Thoracic aorta (tissue), 2 donors: ENCODE measurements at places on chromosomes 2 and 18.

DNA sequence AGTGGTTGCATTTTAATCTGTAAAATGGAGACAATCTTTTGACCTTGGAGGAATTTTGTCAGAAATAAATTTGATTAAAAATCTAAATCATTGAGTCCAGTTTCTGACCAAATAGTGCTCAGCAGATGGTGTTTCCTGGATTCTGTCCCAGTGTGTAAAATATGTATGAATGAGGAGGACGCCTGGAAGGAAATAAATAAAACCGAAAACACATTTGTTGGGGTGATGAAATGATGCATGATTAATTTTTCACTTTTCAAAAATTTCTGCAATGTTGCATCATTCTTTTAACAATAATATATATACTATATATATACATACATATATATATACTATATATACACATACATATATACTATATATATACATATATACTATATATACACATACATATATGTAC lies 261.1 kb upstream of the TRIB2 start:
- DNase-seq = no peak

DNA sequence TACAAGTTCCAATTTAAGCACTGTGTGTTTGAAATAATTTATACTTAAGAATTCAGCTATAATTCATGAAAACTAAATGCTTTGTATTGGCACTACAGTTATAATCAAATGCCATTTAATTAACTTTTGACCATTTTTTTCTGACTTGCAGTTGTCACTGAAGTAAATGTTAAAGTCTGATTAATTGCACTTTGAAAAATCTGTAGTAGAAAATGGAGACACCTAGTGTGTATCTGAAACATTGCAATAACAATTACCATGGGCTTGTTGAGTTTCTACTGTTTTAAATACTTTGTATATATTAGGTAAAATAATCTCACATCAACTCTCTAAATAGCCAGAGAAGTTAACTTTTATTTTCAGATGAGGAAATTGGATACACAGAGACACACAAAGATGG lies 458.6 kb upstream of the FSIP2 start:
- no peak for DNase-seq

GRCh38 chr2:154280543-154280942 lies 408.8 kb downstream of the GALNT13 start:
- DNase-seq = no peak

DNA sequence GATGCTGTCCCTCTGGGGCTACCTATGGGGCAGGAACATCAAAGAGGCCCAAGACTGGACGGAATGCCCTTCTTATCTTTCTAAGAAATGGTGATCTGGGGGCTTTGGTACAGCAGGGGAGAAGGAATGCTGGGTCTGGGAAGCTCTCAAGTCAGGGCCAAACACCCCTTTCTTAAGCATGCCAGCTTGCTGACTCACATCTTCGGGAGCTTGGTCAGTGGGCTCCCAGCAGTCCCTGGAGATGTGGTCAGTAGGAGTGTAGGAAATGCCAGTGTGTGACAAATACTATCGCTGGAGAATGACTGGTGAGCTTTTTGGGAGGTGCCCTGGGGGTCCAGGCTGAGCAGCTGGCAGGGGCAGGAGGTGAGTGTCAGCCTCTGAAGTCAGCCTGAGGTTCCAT lies 105.0 kb upstream of the CDC42EP3 start:
- peak; percentile 17 for DNase-seq

- no peak for DNase-seq
These were observed 71.5 kb downstream of the RAB31 start for GRCh38 chr18:9779630-9780029.

GRCh38 chr18:72555101-72555500 lies 11.0 kb upstream of the CBLN2 start:
- no peak for DNase-seq

DNA sequence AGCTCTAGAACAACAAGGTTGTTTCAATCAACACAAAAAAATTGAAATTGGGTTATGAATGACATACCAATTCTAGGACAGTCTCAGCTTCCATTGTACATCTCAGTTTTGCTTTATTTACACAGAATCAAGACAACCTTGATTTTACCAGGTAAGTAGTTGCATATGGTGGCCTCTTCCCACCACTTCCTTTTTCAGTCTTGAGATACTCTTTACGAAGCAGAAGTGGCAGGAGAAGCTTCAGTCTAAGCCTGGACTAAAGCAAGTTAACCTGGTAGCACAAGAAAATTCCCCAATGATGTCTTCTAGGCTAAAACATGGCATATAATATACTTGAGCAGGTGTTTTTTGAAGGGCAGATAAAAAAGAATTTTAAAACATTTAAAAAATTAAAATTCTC lies 10.7 kb upstream of the FAM136A start:
- no peak for DNase-seq

DNA sequence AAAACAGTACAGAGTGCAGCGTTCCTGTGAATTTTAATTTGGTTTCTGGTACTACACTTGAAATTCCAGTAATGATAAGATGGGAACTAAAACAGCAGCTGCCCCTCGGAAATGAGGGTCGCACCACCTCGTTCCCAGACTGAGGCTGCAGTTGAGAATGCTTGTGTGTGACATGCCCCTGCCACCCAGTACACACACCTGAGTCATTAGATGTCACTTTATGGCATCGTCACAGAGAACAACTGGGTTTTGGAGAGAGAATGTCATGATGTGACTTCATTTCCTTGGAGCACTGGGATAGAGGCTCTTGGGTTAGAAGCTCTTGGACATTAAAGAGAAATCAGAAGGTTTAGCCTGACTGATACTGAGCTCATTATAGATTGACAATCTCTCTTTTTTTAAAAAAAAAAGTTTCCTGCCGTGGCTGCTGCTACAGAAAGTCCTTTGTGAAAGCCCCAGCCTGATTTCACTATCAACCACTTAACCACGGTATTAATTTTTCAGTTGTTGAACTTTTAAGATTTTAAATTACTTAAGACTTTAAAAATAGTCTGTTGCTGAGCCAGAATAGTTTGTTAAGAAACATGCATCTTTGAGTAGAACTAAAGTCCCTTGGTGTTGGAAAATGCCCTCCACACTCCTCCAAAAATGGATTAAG lies 24.5 kb downstream of the BCL2L11 start:
- DNase-seq = no peak

GRCh38 chr2:64000630-64001381 lies 18.4 kb downstream of the VPS54 start:
- no peak for DNase-seq

DNA sequence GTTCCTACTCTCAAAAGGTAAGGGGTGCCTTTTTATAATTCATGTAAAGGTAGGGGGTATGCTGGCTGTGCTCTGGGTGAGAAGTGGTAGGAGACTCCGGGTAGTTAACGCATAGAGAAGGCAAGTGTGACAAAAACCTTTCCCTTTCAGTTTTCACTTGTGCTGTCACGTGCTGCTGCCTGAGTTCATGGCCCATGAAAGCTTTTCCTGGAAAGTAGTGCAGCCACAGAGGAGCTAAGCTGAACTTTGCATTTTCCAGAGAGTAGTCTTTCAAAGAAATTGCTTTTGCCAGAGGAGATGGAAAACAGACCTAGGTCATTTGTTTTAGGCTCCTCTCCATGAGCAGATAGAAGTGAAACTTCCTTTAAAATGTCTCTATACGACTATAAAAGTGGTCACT lies 44.7 kb downstream of the THSD7B start:
- no peak for DNase-seq

DNA sequence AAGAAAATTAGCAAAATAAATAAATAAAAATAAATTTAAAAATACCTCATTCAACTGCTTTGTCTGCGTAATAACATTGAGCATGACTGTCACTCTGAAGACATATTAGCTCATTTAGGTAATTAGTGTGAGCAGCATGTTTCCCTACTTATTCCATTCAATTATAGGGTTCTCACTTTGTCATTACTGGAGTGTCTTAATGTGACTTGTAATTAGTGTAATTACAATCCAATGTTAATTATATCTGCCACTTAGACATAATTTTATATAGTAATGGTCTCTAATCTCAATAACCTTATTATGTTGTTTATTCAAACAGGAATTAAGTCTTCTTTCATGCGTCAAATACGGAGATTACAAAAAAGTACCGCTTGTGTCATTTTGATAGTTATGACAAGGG lies 893.9 kb upstream of the ACVR2A start:
- DNase-seq = no peak

- no peak for DNase-seq
These were observed 26.2 kb downstream of the TFPI start for GRCh38 chr2:187528042-187528441.

DNA sequence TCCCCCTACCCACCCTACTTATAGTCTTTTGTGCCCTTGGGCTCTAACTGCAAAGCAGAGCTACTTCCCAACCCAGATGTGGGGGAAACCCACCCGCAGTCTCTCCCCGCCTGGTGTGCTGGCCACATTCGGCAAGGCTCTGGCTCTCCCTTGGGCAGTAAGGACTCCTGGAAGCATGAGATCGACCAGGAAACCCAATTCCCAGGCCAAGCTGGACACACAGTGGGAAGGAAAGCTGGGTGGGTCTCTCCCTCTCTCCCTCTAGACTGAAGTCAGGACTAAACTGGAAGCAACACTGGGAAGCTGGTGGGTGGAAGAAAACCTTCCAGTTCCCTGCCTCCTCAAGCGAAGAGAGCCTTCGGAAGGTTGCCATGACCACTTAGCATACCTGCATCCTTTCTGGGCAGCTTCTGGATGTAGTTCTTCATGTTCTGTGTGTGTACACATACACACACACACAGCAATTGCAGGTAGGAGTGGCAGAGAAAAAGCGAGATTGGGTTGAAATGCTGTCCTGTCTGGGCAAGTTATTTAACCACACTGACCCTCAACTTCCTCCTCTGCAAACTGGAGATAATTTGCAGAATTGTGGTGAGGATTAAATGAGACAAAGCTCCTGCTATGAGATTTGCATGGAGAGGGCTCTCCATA lies 33.9 kb downstream of the ZBTB7C start:
- DNase-seq = no peak

DNA sequence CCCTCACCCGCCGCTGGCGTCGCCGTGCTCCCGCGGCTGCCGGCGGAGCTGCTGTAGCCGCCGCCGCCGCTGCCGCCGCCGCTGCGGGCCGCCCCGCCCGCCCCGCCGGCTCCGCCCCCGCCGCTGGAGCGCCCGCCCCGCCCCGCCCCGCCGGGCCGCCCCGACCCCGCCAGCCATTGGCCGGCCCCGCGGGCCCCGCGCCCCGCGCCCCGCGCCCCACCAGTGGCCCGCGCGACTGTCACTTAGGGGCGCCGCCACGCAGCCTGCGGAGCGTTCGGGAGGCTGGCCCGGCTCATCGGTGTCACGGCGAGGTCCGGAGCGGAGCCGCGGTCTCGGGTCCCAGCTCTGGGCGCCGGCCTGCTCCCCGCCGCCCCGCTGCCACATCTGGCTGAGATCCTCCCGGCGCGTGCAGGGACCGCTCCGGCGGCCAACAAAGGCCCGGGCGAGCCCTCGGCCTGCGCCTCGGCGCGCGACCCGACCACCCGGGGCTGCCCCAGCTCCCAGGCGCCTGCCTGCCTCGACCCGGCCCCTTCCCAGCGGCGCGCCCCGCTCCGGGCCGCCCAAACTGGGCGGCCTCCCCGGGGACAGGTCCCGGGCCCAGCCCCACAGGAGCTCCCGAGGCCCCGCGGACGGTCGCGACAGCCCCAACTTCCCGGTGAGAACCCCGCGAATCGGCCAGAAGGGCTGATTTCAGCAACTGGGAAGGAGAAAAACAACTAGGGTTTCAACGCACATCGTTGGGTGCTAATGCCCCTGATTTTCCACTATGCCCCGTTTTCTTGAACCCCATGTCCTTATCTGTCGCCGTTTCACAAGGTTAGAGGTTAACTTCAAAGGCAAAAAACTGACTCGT lies at the start of gene MGAT4A:
TSS of gene MGAT4A (minus strand) at position 92 of the 853 bp plus-strand sequence. CDS start 4,800 bp downstream, outside the sequence.
- DNase-seq = no peak

GRCh38 chr2:162245061-162245460 lies 1.8 kb upstream of the FAP start:
- DNase-seq = no peak

GRCh38 chr2:172098650-172099471 lies 3.8 kb downstream of the DLX2 start:
- no peak for DNase-seq

DNA sequence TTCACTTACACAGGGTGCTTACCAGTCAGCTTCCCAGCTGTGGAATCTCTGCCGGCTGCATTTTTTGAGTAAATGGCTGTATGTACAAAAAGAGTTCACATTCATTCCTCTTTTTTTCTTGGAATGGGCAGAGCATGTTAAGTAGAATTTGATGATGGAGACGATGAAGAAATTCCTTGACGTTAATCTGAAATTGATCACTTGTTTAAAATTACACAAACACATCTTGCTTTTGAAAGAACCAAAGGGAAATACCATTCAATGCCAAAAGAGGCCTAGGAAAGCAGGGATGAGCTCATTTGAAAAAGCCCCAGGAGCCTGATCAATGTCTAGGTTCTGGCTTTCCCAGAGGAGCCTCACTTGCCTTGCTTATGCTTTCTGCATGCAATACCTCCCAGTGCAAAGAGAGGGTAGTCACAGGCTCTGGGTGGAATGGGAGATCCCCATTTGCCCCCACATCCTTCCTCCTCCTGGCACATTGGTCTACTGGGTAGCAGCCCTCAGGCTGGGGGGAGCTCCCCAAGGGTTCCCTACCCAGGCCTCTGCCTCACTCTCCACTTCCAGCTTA lies 12.3 kb upstream of the SMAD7 start:
- DNase-seq = no peak

GRCh38 chr18:44036501-44036900 lies 644.2 kb upstream of the SETBP1 start:
- no peak for DNase-seq

DNA sequence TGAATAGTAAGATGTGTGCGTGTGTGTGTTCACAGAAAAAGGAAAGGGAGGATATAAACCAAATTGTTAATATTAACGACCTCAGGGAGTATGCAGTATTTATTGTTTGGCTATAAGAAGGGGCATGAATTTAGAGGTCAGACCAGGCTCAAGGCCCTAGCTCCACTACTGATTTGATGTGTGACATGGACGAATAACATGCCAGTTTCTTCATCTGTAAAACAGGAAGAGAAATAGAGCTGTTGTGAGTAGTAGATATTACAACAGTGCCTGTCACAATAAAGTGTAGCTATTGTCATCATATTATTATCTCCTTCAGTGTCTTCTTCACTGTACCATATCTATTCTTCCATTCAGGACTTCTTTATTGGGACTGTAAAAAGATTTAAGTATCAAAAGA lies 4.1 kb upstream of the MAT2A start:
- no peak for DNase-seq

- no peak for DNase-seq
These were observed 8.1 kb upstream of the TXNDC2 start for GRCh38 chr18:9877655-9878014.

- DNase-seq = no peak
These were observed 54.2 kb upstream of the NT5C1B start for GRCh38 chr2:18643326-18644114.

DNA sequence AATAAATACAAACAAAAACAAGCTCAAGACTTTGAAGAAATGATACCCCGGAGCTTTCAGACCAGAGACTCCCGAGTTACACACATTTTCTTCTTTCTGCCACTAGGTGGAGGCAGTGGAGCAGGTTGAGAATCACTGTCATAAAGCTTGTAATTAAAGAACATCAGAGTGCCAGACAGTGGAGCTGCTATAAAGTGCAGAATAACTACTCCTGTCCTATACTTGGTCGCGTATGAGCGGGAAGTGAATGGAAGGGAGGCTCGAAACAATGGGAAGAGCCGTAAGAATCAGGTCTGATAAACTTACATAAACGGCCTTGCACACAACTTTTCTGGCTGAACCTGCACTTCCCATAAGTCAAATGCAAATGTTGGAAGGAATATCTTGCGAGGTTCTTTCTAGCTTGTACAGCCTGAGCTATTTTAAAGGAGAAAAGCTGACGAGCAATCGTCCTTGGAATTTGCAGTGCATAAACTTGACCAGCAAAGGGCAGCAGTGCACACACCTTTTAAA lies 189.0 kb downstream of the RPIA start:
- no peak for DNase-seq

- no peak for DNase-seq
These were observed 179.6 kb downstream of the ZBTB7C start for GRCh38 chr18:48229552-48229981.
